Globus pallidus (tissue), 1 donor: ENCODE measurements at places on chromosomes 7 and 10.

- DNase-seq: no peak
These were observed 18.5 kb upstream of the C10orf67 start for GRCh38 chr10:23362879-23363792.

DNA sequence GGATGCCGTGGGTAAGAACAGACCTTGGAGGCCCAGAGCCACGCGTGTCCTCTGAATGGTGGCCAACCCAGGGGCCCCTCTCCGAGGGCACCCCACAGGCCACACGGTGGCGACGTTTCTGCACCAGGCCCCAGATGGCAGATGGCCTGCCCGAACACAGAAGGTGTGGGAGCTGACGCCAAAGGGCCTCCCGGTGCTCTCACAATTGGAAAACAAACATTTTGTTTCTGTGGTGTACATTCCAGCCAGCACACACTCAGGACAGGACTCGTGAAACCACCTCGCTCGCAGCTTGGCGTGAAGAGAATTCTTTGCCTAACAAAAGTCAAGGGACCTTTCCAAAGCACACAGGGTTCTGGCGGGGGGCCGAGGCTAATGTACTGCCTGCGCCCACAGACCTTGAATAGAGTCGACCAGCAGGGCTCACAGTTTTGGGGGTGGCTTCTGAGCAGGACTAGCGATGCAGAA, 112.1 kb downstream of the FAM53B start:
- DNase-seq: no peak

DNA sequence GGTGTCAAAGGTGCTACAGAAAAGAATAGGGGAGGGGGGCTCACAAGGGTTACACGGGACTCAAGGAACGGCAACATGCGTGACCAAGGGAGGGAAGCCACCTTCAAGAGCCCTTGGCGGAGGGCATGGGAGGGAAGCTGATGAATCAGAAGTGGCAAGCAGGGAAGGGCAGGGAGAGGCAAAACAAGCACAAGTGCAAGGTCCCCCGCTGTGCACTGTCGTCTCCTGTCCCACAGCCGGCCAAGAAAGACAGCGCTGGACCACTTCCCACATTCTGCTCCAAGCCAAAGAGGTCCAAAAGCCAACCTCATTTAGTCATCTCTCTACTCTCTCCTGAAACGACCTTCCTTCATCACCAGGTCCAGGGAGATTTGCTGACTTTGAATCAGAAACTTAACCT, 102.7 kb downstream of the CALN1 start:
- no peak for DNase-seq

- no peak for DNase-seq
These were observed 13.5 kb downstream of the AHR start for GRCh38 chr7:17311952-17312351.

GRCh38 chr10:4004144-4004543, 219.1 kb upstream of the KLF6 start:
- DNase-seq: no peak

DNA sequence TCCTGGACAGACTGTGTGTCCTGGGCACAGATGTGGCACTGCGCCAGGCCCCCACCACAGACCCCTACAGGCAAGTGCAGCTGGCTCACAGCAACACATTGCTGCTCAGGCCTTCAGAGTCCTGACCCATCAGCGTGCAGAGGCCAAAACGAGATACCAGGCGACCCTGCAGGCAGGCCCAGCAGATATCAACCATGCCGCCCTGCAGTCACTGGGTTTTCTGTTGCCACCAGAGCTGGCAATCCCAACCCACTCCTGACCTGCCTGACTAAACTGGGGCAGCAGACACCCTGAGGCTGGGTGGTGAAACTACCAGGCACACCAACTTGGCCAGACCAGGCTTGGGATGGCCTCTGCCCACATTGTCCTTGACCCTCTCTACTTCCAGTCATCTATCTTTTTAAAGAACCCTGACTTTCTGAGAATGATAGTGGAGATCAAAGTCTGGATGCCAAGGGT, 20.3 kb downstream of the ZCCHC24 start:
- DNase-seq: no peak
